ENCODE measurements at places on chromosomes 1 and 21.

DNA sequence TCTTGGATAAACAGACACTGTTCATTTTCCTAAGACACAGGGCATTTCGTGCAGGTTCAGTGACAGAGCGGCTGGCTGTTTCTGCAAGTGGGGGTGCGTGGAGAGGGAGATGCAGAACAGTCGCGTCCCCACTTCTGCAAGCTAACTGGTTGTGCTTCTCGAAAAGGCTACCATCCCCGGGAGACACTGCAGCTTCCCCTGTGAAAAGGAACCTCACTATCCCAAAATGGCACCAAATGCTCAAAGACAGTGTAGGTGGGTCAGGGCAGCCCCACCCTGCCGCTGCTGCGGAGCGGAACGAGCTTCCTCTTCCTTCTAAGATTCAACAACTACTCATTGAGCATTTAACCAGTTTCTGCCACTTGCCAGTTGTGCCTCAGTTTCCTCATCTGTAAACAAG, 19.2 kb upstream of the BACE2 start:
- DNase-seq, result no peak

DNA sequence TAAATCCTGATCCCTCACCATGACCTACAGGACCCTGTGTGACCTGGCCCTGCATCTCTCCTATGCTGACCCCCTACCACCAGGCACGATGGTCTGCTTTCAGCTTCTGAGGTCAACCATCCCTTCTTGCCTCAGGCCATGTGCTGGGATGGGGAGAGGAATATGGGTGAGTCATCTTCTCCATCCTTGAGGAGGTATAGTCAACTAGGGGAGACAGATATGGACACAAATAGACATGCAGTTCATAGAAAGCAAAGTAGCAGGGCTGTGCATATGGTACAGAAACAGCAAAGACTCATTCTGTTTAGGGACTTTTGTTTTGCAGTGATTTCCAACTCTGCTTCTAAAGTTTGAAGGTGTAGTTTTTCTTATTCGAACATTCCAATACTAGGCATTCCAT, 250.8 kb upstream of the FGGY start:
- no peak for DNase-seq

DNA sequence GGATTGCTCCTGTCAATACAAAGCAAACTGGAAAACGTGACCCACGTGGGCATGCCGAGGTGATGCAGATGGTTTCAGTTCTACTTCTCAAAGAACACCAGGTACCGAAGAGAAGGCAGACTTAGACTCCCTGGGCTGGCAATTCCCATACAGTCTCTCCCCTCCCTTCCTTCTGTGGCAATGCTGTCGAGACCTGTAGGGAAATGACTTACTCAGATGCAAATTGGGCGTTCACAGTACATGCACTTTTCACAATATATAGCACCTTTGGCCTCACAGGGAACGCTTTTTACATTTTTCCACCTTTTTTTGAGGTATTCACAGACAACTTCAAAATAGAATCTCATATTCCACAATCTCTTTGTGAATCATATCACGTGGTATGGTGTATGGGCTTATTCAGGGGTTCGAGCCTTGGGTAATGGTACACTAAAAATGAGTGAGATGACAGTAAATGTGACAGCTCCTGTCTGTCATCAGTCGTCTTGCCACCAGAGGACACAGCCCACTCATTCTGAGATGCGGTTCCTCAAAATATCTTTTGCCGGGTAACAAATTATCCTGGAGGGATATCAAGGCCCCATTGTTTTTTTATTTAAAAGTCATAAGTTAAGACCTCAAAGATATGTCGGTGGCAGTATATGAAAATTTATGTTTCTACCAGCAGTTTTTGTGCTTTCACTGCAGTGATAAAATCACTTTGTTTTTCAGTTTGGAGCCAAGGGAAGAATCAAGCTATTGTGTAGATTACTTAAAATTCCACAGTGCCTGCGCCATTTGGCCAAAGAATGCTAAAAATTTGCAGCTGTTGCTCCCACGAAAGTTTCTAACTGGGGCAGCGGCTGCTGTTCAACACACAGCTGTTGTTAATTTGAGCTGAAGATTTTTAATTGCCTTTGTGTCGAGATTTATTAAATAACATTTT, 168.4 kb downstream of the ZZZ3 start:
- DNase-seq, result no peak

DNA sequence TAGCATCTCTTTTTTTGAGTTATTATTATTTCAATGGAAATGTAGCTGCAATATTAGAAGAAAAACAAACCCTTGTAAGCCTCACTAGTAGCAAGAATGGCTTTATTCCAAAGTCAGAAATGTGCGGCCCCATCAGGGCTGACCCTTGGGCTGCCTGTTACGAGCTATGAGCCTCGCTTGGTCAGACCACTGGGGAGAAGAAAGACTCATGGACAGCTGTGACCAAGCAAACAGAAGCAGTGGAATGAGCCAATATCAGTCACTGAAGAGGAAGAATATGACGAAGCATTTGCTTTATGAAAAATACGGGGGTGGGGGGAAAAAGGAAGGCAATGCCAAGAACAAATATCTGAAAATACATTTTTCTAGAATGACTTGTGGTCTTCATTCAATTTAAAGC, 504.5 kb downstream of the LMO4 start:
- DNase-seq, result no peak

- DNase-seq, result no peak
Observed at GRCh38 chr1:70979881-70980280, 67.7 kb downstream of the PTGER3 start.

- no peak for DNase-seq
Observed at GRCh38 chr1:218751208-218751948, 406.2 kb downstream of the TGFB2 start.

- no peak for DNase-seq
Observed at GRCh38 chr1:156862997-156863599, 2.4 kb downstream of the NTRK1 start.

GRCh38 chr1:56202186-56202585, 377.2 kb downstream of the PLPP3 start:
- DNase-seq, result no peak

DNA sequence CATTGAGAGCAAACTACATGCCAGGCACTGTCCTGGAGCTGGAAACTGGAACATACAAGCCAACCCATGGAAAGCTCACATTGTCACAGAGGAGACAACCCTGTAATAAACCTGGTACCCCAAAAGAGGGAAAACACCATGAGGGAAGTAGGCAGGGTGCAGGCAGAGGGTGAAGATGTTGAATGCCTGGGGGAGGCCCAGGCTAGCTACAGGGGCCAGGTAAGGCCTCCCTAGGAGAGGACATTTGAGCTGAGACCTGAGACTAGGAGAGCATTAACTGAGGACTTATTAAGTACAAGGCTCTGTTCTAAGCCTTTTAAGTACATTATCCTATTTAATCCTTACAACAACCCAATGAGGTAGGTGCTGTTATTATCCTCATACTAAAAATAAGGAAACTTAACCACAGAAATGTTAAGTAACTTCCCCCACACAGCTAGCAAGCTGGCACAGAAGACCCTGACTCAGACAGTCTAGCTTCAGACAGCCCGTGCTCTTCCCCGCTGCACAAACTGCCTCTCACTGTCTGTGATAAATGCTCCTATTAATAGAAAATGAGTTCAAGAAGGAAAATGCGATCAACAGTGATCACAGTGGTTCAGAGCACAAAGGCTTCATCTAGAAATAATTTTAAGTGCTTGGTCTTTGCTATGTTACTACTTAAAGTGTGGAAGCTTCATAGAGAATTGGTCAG, 41.8 kb downstream of the ZNF281 start:
- no peak for DNase-seq

DNA sequence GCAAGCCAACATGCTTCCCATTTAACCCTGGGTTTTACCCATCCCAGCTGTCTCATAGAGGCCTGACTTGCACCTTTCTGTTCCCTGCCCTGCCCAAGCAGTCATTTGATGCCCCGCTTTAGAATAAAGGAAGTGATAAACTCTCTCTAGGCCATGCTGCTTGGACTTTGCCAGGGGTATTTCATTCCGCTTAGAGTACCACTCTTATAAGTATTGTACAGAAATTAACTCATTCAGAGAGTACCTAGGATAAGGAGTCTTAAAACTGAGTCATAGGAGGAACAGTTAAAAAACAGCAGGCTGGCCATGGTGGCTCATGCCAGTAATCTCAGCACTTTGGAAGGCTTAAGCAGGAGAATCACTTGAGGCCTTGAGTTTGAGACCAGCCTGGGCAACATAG, 21.0 kb upstream of the LYST start:
- no peak for DNase-seq

- DNase-seq, result no peak
Observed at GRCh38 chr1:60571811-60572210, 498.2 kb upstream of the C1orf87 start.

DNA sequence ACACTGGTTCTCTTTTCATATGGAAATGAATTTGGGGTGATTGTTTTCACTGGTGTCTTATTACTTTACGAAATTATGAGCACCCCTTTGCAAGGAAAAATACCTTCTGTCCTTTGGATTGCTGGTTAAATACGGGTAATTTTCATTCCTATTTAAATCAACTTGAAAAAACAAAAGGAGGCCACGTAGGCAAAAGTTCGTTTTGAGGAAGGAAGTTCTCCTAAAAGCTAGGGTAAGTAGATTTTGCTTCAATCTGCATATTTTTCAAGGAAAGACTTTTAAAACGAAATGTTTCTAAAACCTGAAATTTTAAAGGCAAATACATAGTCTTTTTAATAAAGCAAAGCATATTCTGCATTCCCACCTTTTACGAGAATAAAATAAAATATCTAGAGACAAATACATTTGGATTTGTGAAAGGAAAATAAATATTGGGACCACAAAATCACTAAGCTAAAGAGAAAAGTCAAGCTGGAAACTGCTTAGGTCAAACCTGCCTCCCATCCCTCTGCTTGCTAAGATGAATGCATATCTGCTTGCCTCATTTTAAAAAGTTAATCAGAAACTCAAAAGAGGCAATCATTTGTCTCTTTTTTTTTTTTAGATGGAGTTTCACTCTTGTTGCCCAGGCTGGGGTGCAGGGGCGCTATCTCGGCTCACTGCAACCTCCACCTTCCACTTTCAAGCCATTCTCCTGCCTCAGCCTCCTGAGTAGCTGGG, 70.9 kb upstream of the ETS2 start:
- no peak for DNase-seq

GRCh38 chr1:6014130-6014999, 22.1 kb upstream of the NPHP4 start:
- DNase-seq, result no peak

DNA sequence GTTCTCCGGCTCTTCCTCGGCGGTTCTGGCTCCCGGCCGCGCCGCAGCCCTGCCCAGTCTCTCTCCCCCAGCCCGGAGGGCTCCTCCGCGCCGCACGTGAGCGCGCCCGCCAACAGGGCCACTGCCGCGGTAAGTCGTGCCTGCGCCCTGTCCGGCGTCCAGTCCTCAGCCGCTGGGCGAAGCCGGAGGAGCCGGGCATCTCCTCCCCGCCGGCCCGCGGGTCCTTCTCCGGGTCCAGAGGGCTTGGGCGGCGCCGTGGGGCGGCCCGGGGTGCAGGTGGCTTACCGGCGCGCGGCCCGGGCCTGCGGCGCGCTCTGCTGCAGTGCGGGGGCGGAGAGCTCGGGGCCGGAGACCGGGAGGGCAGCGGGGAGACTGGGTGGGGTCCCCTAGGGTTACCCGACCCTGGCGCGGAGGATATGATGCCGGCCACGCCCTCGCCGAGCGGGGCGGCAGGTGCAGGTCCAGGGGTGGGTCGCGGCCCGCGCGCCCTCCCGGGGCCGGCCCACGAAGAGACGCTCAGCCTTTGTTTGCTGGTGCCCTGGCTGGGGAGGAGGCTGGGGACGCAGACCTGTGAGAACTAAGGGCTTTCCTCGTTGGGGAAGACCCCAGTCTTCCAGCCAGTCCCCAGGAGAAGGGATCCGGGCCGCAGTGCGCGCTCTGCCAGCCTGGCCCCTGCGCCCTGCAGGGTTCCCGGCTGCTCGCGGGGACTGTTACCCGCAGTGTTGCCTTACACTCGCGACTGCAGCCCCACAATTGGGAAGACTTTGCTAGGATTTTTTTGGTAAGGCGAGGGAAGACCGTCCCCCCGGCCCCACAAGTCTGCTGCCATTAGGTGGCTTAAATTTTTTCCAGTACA, at the start of gene DOP1B:
TSS of gene DOP1B (plus strand) at position 10 of the 856 bp plus-strand sequence. CDS start 7,910 bp downstream, outside the sequence.
- DNase-seq, result no peak

DNA sequence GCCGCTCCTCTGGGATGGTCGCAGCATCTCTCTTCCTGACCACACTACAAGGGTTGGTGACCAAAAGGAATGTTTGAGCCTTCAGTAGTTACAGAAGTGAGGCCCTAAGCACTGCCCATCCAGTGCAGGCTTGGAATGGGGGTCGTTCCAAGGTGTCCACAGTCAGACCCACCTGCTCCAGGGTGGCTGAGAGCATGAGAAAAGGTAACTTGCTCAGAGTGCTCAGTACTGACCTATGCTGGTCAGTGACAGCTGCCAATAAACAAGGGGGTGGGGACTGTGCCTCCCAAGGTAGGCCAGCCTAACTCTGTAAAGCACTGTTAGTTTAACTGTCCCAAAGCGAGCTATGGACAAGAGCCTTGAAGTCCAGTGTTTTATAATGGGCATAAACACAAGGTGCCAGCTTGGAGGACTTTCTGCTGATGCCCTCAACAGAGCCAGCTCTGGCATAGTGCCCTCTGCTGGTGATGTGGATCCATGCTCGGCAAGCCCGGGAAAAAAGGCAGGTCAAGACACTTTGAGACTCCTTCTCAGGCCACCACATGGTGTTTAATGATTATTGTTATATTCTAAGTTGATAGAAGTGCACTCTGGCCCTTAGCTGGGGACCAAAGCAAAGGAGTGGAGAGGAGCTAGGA, 78.1 kb upstream of the DNAH14 start:
- peak; percentile 61 for DNase-seq

DNA sequence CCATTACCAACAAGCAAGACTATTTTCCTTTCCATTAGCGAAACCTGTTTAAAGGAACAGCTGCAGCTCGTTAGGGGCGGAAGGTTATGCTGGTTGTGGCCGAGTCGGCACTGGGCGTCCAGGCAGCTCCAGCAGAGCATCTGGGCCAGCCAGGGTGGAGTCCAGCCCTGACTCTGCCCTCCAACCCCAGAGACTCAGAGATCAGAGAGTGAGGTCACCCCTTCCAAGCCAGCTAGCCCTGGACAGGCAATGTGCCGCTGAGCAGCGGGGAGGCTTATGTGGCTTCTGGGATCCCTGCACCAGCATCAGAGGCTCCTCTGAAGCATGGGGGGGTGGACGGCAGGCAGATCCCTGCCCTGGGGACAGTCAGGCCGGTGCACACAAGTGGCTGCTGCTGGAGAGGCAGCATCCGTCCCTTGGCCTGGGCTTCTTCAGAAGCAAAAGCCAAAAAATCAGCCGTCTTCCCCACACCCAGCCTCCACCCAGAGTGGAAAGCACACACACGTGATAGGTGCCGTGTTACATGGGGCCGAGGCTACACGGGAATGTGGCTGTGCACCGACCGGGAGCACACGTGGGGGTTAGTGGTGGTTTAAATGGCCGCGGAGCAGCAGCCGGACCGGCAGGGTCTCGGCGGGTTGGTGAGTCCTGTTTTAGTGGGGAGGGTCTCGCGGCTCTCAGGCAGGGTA, 30.1 kb downstream of the SLC66A1 start:
- DNase-seq, result no peak

DNA sequence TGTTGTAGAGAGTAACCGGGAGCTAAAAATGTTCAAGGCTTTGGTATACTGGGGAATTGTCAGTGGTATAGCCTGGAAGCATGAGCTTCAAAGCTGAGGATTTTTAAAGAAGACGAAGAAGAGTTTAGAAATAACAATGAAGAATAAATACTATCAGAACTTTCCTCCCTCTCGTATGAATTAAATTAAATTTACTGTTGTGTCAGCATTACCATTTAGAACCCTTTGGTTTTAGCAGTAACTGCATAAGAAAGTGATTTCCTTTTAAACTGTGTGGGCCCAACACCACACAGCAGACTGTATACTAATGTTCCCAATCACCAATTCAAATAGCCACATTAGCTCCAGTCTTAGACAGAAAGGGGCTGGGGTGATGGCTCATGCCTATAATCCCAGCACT, 122.6 kb downstream of the ZNF644 start:
- DNase-seq, result no peak

- DNase-seq, result no peak
Observed at GRCh38 chr1:78825561-78825960, 175.9 kb downstream of the IFI44 start.

Measured in HuH-7 (cell line).